ENCODE measurements at places on chromosomes 4 and X. TPM values are rescaled to one million over a fixed set of nuclear protein-coding genes. Genes with fewer than 3 reads are reported as not detected.
A peak's percentile ranks its signal among the peaks of the same experiment; 100 is the strongest.

DNA sequence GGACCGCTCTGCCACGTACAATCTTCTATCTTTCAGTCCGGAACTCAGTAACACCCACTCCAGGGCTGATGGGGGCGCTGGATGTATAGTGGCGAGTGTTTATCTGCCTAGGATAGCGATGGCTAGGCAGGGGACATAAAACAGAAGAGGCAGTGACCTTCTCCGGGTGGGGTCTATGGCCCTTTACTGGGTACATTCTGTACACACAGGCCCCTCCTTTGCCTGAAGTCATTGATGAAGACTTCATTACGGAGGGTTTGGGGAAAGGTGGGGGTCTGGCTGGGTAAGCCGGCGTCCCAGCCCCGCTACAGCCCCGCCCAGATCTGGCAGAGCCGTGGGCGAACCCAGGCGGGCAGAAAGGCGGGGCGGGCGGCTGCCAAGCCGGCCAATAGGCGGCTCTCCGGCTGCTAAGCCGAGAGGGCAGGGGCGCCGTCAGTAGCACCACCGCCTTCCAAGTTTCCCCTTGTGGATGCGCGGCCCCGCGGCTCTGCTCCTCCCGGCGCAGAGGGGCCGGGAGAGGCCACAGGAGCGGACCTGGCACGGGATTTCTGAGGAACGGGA lies at the start of gene CHST7:
TSS of gene CHST7 (plus strand) at position 435 of the 561 bp plus-strand sequence. CDS start 167 bp downstream, outside the sequence.
- peak within 1 kb of the TSS; percentile 89 for H3K27ac ChIP-seq
- H3K36me3 ChIP-seq: peaks cover 17% of the 10 kb centered on the region
- H3K4me3 ChIP-seq: peak within 1 kb of the TSS; percentile 81
- no peaks in the 10 kb centered on the region for H3K27me3 ChIP-seq
- H3K4me1 ChIP-seq: peaks cover 38% of the 10 kb centered on the region
- peak; percentile 57 for DNase-seq

DNA sequence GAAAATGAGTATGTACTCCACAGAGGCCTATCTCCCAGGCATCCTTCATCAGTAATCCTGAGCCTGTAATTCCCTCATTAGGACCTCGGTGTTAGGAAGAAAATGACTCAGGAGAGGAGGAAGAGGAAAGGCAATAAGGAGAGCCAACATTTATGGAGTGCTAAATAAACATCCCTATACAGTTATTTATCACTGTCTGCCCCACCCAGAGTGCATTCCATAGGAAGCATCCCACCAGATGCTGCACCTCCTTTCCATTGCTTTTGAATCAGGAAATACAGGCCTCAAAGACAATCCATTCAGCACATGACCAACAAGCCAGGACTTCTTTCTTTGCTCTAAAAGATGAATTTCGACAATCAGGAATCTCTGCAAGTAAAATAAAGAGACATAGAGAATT lies 47.6 kb downstream of the USP38 start:
- peaks cover 2% of the 10 kb centered on the region for H3K27me3 ChIP-seq
- no peak overlapping the region for H3K27ac ChIP-seq
- DNase-seq: no peak
- no peaks in the 10 kb centered on the region for H3K36me3 ChIP-seq

DNA sequence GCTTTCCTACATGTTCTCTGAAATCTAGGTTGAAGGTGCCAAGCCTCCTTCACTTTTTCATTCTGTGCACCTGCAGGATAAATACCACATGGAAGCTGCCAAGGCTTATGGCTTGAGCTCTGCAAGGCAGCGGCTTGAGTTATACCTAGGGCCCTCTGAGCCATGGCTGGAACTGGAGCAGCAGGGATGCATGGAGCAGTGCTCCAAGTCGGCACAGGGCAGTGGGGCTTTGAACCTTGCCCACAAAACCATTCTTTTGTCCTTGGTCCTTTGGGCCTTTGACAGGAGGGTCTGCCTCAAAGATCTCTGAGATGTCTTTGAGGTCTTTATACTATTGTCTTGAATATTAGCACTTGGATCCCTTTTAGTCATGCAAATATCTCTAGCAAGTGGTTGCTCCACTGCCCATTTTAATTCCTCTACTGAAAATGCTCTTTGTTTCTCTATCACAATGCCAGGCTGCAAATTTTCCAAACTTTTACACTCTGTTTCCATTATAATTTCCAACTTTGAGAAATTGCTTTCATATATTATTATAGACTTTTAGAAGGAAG lies 536.2 kb upstream of the KLHL4 start:
- DNase-seq: no peak
- H3K36me3 ChIP-seq: no peaks in the 10 kb centered on the region
- H3K27ac ChIP-seq: no peak overlapping the region
- H3K4me1 ChIP-seq: no peaks in the 10 kb centered on the region

The TLR1 gene
- 19.5 TPM for total RNA-seq

DNA sequence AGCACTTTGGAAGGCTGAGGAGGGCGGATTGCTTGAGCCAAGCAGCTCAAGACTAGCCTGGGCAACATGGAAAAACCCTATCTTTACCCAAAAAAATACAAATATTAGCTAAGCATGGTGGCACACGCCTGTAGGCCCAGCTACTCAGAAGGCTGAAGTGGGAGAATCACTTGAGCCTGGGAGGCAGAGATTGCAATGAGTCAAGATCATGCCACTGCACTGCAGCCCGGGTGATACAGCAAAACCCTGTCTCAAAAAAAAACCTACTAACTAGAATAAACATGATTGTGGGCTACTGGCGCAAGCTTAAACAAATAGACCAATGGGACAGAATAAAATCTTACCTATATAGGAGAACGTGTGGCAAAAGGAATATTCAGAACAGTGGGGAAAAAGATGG lies 7.3 kb downstream of the CDKL2 start:
- DNase-seq: no peak
- H3K4me3 ChIP-seq: no peak overlapping the region
- H3K36me3 ChIP-seq: no peaks in the 10 kb centered on the region
- no peak overlapping the region for H3K27ac ChIP-seq
- peaks cover 4% of the 10 kb centered on the region for H3K27me3 ChIP-seq

DNA sequence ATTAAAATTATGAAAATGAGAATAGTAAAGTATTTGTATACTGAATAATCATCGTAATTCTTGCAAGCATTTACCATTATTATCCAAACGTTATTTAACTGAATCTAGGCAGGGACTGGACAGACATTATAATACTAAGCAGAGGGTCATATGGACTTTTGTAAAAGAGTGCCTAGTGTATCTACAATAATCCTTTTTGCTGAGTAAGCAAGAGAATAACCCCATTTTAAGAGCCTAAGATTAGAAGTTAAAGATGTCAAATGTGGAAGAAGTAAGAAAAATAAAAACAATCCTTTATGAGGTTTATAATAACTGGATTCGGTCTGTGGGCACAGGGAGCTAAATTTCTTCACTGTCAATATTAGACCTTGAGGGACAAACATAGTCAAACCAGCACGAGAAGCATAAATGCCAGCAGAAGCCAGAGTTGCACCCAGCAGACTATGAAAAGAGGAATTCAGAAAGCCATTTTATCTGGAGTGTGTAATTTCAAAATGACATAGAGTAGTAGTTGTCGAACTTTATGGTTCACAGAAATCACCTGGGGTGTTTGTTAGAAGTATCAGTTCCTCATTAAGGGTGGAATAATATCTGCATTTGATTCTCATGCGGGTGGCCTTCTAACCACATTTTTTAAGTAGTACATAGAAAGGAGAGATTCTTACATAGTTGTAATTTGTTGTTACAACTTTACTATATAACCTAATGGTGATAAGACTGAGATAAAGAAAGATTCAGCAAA lies 39.7 kb upstream of the DCLK2 start:
- DNase-seq: no peak
- peaks cover 12% of the 10 kb centered on the region for H3K27me3 ChIP-seq
- no peak overlapping the region for H3K4me3 ChIP-seq
- no peaks in the 10 kb centered on the region for H3K36me3 ChIP-seq
- no peaks in the 10 kb centered on the region for H3K4me1 ChIP-seq

GRCh38 chrX:128891554-128891953 lies 631.7 kb downstream of the SMARCA1 start:
- no peaks in the 10 kb centered on the region for H3K36me3 ChIP-seq
- H3K4me1 ChIP-seq: no peaks in the 10 kb centered on the region
- no peak for DNase-seq

All from activated CD4-positive, alpha-beta T cell treated with anti-CD3 and anti-CD28 coated beads, Interleukin-2, amount 10 ng/mL, durations not matched to agents 7 days and 5 days (primary cell).